Activated T-helper 1 cell treated with anti-CD3 and anti-CD28 coated beads, Interleukin-2, amount 50 U/mL, for 16 hours (primary cell): ENCODE measurements at places on chromosomes 4 and X.

GRCh38 chr4:1626151-1626550 is 58.0 kb downstream of the FAM53A start:
- no peak for DNase-seq

DNA sequence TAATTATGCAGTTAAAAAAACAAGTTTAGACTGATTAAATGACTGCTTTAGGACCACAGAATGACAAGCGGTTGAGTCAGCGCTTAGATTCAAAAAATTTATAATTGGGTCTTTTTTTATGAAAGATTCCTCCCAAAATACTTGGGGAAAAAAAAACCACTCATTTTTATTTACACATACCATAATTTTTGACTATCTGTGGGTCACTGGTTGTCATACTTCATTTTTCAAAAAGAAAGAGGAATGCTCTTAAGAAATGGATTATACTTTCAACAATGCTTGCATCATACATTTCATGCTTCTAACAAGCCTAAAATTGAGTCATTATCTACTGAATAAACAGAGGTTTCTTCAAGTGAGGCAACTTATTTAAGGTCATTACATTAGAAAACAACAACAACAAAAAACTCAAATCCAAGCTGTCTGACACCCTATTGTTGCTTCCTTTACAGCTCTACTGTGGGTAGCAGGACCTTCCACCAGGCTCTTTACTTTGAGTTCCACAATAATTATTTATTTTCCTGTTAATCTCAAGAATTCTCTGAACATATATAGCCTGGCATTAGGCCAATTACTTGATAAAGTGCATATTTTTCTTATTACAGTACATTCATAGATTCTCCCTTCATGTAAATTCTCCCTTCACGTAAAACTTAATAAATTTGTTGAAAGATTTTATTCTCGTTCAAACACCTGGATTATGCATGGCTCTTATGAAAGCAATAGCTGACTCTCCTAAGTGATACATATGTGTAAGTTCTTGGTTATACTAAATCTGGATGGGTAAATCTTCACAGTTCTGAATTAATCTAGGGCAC is 445.5 kb downstream of the PCDH10 start:
- DNase-seq = no peak

DNA sequence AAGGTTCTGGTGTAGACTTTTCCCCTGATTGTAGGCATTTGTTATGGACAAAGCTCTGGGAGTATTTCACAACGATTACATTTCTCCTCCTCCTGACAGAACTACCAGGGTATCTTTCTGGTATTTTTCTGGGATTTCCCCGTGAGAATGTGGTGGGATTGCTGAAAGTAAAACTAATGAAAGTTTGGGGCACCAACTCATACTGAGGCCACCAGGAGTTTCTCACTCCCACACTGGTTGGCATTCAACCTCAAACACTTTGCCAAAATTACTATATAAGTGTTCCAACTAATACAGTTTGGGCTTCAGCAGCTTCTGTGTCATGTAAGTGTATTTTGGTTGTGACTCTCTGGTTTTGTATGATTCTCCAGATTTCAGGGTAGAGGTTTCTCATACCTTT is 855.1 kb downstream of the GLUD2 start:
- no peak for DNase-seq

DNA sequence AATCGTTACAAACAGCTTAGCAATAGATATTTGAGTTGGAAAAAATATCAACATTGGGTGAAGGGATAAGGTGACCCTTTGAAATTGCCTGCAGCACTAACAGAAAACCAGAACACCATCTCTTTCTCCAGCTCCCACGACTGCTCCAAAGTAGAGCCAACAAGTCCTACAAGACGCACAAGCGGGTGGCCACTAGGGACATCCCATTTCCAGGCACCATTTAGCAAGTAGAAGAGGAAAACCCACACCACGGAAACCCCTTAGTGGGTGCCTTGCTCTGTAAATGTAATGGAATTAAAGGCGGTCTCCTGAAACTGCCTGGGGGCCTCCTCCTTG is 1.9 kb downstream of the ARHGAP6 start:
- DNase-seq = no peak

DNA sequence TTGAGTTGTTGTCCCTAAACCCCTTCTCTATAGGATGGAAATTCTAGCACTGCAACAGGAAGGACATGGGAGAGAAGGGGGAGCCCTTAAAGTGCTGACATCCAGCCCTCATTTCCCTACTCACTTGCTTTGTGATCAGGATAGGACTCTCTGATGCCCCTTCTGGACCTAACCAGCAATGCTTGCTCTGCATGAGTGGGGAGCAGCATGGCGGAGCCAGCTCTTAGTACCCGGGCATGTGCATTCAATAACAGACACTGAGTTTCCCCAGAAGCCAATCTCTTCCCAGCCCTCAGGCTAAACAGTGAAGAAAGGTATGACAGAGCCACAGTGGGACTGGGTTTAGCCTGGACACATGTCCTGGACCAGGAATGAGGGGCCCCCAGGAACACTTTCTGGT is 14.0 kb downstream of the SOD3 start:
- DNase-seq = no peak

GRCh38 chrX:133448512-133449076 is 33.3 kb upstream of the GPC4 start:
- DNase-seq = no peak

DNA sequence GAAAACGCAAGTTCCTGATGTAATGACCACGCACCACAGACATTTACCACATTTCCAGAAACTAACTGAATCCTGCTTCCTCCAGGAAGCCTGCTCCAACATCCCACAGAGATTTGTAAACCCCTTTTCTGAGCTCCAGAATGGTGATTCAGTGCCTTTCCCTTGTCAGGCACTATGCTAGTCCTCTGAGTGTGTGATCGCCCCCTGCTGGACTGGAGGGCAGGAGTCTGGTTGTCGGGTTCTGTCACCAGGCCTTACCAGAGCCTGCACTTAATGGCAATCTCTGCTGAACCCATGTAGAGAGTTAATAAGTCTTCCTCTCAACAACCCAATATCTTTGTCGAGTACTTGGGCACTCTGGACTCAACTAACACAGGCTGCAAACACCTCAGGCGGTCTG is 14.5 kb upstream of the KDM5C start:
- DNase-seq = no peak

DNA sequence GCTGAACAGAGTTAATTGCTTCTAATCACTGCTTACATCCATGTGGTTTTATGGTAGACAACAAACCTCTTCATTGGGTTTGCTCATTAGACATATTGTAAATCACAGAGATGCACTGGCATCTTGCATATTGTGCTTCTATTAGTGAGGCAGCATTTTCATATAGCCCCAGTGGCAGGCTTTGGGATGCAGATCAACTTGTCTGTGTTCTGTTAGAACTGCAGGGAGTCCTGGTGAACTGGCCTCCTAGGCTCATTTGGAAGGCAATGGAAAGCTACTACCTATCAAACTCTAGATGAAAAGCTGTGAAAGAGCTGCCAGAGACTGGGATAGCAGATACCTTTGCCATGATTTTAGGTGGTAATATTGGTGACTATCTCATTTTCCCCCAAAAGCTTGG is 108.8 kb downstream of the NAA11 start:
- no peak for DNase-seq

DNA sequence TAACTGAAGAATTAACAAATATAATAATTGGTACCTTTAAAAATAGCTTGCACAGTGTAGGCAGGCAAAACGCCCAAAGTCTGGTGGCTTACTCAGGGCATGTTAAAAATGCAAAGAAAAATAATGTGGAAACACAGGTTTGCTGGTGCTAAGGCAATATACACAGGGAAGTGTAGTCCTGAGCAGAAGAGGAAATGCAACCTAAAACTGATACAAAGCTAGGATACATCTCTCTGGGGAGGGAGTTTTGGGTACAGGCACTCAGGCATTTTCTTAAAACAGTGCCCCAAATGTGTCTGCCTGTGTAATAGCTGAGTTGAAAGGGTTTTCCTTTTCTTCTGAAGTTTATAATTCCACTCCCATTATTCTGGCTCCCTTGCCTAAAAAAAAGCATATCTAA is 47.4 kb downstream of the TMPRSS11E start:
- no peak for DNase-seq

DNA sequence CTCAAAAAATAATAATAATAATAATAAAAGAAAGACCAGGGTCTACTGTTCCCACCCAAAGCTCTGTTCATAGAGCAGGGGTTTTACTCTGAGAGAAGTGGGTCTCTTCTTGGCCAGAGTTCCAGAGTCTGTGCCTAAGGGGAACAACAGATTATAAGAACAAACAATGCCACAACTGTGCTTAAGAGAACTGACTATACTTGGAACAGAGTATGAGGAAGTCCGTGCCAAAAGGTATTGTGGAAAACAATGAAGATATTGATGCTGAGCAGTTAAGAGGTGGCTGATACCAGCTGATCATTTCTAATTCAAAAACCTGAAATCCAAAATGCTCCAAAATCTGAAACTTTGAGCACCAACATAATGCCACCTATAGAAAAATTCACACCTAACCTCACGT is 229.6 kb downstream of the FBXO8 start:
- DNase-seq = no peak

- no peak for DNase-seq
Measured at GRCh38 chr4:176334066-176334465, 14.3 kb downstream of the SPCS3 start.

- no peak for DNase-seq
Measured at GRCh38 chr4:42519803-42520417, 122.6 kb downstream of the SHISA3 start.

- DNase-seq = no peak
Measured at GRCh38 chrX:42050345-42050744, 127.0 kb upstream of the CASK start.

DNA sequence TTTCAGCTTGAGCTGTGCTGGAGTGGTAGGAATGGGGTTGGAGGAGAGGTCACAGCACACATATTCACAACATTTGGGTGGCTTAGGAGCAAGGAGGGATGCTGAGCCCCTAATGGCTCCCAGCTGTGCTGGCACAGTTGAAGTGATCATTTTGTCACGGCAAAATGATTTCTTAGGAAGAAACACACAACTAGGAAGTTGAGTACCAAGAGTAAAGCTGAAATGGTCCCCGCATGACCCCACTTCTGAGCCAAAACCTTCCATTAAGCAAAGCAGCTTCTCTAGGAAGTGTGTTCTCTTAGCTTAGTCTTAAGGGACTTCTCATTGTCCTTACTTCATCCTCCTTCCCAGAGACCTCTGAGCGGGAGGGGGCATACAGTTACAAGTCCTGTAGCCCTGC is 12.6 kb downstream of the CAPN6 start:
- no peak for DNase-seq

DNA sequence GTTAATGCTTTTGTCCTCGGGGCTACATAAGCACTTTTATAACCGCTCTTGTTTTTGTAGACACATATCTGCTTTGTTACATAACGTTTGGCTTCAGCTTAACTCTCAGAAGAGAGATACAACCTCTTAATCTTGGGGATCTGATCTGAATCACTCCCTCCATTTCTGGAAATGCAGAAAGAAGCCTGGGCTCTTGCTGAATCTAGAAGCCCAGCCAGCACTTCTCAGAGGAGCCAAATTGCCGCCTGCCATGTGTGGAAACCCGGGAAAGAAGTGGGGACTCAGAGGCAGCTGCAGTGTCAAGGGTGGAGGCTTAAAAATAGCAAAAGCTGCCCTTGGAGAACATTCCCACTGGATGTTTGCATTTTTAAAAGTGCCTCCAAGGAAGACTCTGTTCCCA is 69.3 kb upstream of the LDB2 start:
- DNase-seq = no peak

GRCh38 chrX:12986886-12987285 is 12.0 kb downstream of the TMSB4X start:
- DNase-seq = no peak

- no peak for DNase-seq
Measured at GRCh38 chr4:98030059-98030458, 113.2 kb downstream of the STPG2 start.

DNA sequence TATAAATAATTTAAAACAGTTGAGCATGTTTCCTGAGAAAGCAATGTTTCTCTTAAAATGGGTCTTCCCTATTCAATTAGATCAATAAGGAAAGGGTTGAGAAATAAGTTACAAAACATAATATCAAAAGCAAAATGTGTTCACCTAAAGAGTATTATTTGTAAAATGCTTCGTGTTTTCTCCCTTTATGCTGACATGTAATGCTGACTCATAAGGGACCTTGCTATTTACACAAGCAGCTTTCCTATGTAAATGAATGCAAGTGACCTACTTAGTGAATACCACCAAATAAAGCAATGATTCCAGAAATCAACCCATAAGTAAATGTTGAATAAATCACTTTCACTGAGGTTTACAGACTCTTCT is 91.5 kb downstream of the ELOVL6 start:
- DNase-seq = no peak

GRCh38 chrX:121579016-121579760 is 531.8 kb downstream of the GLUD2 start:
- no peak for DNase-seq

- DNase-seq = no peak
Measured at GRCh38 chr4:20203508-20203907, 48.2 kb upstream of the SLIT2 start.

DNA sequence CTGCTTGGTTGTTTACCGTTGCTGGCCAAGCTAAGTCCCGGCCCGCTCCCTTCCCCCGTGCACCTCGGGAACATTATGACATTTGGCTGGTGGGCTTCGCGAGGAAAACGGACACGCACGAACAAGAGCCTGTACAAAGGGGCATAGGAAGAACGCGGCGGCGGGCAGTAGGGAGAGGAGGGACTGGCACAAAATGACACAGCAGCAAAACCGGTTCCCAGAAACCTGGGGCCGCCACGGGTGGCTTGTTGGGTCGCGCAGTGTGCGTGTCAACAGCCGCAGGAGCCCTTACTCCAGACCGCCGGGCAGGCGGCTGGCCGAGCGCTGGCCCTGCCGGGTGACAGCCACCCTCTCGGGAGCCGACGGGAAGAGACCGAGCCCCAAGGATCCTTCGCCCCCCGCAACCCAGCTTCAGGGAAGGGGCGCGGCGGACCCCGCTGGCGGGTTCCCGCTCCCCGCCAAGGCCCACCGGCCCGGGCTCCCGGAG is 1.6 kb upstream of the LIN54 start:
- no peak for DNase-seq

DNA sequence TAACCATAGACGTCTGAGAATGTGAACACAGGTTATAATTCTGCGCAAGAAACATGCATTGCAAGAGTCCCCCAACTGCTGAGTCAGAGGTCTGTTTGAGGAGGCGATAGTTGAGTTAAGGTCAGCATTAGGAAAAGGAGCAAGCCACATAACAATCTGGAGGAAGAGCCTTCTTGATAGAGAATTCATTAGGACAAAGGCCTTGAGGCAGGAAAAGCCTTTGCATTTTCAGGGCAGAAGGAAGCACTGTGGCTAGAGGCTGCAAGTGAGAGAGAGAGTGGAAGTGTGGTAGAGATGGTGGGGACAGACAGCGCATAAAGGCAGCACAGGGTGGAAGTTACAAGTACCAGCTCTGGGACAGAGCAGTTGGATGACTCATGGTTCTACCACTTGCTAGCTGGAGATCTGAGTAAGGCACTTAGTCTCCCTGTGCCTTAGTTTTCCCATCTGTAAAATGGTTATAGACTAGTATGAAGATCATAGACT is 125.8 kb upstream of the LNX1 start:
- no peak for DNase-seq

- no peak for DNase-seq
Measured at GRCh38 chr4:7547368-7548040, 112.8 kb upstream of the PSAPL1 start.

- DNase-seq = no peak
Measured at GRCh38 chrX:12890467-12890866, 16.0 kb upstream of the TLR8 start.

GRCh38 chr4:68451246-68452211 is 4.3 kb downstream of the TMPRSS11E start:
- no peak for DNase-seq
